ENCODE measurements at places on chromosomes 3 and 15.

GRCh38 chr3:76754247-76754646, 285.7 kb upstream of the ROBO2 start:
- no peak for DNase-seq

GRCh38 chr3:154893813-154894212, 186.3 kb upstream of the MME start:
- DNase-seq, result no peak

GRCh38 chr3:53425936-53426335, 68.5 kb upstream of the CACNA1D start:
- DNase-seq, result no peak

DNA sequence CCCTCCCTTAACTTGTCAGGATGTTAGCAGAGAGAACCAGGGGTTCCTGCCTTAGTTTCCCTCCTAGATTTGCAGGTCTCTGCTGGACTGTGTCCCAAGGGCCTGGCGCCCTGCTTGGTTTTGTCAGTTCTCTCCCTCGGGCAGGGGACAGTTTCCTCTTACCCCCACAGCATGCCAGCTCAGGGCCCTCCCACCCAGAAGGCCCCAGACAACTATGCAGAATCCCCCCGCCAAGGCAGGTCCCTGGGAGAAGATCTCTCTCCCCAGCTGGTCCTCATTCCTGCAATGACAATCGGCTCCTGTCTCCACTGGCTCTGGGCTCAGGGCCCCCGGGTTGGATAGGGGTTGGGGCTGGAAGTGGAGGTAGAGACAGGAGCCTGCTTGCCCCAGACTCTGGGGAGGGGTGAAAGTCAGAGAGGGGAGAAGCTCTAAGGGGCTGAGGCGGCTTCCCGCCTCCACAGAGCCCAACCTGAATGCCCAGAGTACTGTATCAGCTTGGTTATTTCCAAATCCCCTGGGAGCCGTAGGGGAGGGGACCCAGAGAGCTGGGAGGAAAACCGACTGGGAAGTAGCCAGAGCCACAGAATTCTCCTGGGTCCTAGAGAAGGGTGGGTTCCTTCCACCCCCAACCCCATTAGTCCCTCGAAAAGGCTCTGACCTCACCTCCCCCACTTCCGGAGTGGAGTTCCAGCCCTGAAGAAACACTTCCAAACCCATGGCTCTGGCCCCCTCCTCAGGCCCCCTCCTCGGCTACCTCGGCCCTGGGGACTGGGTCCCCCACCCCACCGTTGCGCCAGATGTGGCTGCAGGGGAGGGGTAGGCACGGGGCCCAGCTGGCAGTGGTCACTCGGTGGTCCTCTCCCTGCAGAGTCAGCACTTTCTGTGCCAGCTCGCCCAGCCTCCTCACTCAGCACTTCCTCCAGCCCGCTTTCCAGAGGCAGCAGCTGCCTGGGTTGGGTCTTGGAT, 3.8 kb upstream of the LOXL1 start:
- DNase-seq, result no peak

DNA sequence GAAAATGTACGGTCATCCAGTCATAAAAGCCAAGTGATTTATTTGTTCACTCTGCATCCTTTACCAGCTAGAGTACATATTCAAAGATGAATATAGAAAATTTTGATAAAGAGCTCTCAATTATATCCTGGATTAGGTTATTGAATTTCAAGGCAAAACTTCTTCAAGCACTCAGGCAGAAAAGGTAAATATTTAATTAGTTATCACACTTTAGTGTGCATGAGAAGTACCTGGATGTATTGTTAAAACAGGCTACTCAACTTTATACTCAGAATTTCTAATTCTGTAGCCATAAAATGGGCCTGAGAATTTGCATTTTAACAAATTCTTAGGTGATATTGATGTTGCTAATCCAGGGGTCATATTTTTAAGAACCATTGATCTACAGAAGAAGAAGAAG, 45.3 kb downstream of the ILDR1 start:
- no peak for DNase-seq

GRCh38 chr3:55455915-55456314, 31.2 kb downstream of the WNT5A start:
- DNase-seq, result no peak

GRCh38 chr3:16534640-16535262, 21.3 kb upstream of the RFTN1 start:
- no peak for DNase-seq

- DNase-seq, result no peak
These were observed 60.4 kb downstream of the UQCC5 start for GRCh38 chr3:52596658-52597265.

DNA sequence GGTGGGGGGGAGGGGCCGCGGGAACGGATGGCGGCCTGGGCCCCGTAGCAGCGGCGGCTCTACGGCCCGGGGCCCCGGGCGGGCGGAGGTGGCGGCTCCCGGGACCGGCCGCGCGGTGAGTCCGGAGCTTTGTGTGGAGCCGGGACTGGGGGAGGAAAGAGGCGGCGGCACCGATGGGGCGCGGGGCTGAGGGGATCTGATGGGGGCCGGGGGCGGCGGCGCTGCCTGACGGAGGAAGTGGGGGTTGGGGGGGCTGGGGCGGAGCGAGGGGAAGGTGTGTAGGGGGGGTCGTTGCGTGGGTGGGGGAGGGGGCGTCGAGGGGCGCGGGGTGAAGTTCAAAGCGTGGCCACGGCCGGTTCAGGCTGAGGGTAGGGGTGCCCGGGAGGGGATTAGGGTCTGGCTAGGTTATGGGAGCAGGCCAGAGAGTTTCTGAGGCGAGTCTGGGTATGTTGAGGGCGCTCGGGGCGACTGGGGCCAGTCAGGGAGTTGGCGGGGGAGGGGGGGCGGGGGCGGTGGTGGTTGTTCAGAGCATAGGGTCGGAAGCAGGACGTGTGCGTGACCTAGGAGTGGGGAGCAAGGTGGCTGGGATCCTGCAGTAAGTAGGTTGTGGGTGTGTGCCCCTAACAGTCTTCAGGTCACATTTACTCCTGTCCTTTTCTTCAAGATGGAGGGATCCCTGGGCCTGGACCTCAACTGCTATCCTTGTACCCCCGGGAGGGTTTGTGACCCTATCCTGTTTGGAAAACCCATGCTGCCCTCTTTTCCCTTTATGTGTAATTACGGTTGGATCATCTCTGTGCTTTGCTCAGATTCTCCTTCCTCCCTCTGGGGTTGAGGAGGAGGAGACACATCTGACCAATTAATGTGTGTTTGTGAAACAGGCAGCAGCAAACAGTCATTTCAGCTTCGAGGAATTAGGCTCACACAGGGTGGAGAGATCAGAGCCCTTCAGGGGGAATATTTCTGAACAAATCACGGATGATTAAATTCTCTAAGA, 644 bp downstream of the ZNF609 start:
- DNase-seq, result peak; percentile 13

DNA sequence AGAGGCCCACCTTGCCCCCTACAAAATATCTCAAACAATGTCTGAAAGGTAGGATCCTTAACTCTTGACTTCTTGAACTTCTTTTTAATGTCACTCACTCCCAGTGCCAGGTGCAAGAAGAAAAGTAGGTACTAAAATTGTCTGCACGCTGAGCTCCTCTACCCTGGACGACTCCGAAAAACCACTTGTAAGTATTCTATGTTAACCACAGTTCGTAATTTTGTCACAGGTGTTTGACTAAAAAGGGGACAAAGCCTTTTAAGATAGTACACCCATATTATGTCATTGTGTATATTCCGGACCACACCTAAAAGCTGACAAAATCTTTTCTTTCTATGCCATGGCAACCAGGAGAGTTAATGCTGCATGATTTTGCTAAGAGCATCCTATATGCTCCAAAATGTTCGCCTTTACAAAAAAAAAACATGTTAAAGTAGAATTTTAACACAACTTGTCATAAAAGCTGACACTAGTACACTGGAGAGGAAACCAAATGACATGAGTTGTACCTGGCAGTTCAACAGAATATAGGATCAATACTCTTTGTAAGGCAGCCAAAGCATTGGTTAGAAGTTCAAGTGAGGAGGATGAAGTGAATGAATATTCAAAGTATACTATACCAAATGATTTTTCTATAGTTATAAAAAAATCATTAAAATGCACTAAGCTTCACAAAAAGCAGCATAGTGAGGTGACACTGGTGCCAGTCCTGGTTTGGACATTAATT, 210.5 kb downstream of the FOXP1 start:
- DNase-seq, result no peak

DNA sequence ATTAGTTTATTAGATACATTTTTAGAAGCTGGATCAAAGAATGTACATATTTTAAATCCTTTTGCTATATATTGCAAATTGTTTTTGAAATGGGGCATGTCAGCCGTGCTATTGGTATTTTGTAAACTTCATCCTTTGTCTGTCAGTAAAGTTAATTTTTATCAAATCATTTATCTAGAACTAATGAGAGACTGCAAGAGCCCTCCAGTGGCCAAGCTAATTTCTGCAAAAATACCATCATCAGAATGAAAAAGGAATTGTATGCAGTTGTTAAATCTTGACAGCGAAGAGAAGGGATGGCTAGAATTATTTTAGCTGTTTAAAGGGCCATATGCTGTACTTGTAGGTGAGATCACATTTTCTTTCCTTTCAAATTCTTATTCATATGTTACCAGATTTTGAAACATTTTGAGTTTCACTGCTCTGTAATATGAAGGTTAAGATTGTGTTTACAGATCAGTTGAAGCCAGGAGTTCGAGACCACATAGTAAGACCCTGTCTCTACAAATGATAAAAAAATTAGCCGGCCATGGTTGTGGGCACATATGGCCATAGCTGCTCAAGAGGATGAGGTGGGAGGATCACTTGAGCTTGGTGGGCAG, 8.1 kb upstream of the CLDN11 start:
- DNase-seq, result no peak

DNA sequence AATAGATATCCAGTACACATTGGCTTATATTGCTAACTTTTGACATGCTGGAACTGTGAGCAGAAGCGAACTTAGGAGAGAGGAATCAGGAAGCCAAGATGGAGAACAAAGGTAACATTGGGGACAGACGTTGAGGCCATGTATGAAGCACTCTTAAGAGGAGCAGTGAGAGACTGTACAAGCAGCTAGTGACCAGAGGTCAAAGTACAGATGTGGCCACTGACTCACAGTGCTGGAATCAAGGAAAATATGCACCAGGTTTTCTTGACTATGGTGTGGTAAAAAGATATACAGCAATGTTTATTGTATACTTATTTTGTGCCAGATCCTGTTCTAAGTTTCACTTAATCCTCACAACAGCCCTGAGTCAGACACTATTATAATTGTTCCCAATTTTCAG, 2.0 kb upstream of the IL20RB start:
- no peak for DNase-seq

GRCh38 chr3:101544161-101544850, 17.4 kb upstream of the TRMT10C start:
- DNase-seq, result no peak

DNA sequence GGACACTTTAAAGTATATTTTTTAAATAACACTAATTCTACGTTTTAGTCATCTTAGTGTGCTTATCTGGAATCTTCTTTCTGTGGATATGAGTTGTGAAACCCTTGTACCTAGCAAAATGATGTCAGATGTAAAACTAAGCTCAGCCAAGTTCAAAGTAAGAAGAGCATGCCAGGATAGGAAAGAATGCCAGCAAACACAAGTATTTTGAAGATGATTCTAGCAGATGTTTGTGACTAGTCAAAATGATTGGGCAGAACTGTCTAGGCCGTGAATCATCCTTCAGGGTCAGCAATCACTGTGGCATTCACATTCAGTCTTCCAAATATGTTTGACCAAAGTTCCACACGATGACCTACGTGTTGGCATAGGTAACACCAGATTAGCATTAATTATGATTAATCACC, 5.4 kb upstream of the PLOD2 start:
- no peak for DNase-seq

DNA sequence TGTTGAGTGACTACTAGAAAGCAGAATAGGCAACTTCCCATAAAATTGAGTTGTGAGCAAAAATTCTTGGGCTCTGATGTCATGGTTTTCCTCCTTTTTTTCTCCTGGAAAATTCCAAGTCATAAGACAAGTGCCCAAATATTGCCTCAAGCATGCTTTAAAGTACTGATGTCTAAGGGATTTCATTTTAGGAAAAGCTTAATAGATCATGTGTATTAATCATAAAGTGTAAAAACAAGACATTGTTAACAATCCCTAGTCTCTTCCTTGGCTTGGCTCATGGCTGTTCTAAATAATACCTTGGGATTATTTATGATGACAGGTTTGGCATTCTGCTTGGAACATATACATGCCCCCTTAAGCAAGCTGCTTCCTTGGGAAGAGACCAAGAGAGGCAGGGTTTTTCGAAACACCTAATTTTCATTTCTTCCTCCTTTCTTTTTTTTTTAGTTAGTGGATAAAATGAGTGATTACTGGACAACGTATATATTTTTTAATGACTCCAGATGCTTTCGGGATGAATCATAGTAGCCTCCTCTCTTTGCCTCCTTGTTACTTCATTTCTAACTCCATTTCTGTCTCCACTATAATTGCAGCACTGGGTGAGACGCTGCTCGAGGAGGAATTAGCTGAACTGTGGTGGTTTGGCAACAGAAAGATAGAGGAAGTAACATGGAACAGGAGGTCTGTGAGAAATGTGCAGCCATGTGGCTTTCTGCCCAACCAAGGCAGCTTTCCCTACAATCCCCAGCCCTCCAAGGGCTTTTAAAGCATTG, 104.9 kb downstream of the TPRG1 start:
- DNase-seq, result no peak

DNA sequence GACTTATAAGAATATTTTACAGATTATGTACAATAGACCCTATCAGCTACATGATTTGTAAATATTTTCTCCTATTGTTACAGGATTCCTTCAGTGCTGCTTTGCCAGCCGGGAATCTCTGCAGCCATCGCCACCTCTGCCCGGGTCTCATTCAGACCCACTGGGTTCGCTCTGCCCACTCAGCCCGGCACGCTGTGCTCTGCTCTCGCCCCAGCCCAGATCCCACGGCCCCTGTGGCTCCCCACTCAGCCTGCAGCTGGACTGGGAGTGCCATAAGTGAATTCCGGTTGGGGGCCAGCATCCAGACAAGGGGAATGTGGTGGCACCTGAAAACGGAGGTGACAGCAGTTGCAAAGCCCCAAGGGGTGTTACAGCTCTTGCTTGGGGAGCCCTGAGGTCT, 71.8 kb downstream of the NPAP1 start:
- no peak for DNase-seq

DNA sequence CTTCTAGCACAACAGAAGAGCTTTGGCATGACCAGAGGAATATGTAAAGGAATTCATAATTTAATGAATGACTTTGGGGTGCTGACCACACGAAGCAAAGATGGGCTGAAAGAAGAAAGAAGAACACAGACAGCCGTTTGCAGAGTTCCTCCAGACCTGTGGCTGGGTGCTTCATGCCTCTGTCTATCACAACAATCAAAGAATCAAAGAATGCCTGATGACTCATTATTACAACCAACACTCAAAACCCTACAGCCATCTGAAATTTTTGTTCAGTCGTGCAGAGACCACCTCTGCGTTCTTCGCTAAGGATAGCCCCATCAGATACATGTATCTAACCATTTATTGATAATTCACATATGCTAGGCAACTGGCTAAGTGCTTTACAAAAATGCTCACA, 129.0 kb upstream of the PRICKLE2 start:
- DNase-seq, result no peak

DNA sequence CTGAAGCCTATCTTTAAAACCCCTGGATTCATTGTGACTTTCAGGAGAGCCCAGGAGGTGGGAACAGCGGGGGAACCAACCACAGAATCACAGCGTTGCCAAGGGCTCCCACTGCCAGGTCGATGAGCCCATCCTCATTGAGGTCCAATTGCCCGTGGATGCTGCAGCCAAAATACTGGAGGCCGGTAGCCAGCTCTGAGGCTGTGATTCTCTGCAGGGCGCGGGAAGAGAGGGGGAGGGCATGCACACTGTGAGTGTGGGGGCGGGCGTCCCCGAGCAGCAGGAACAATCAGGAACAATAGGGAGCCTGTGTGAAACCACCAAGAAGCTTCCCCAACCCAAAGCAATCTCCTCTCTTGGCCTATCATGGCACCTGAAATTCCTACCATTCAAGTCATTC, 53.4 kb downstream of the FEM1B start:
- no peak for DNase-seq

All from pulmonary artery endothelial cell (primary cell).